ENCODE measurements at places on chromosomes 2 and 18.

DNA sequence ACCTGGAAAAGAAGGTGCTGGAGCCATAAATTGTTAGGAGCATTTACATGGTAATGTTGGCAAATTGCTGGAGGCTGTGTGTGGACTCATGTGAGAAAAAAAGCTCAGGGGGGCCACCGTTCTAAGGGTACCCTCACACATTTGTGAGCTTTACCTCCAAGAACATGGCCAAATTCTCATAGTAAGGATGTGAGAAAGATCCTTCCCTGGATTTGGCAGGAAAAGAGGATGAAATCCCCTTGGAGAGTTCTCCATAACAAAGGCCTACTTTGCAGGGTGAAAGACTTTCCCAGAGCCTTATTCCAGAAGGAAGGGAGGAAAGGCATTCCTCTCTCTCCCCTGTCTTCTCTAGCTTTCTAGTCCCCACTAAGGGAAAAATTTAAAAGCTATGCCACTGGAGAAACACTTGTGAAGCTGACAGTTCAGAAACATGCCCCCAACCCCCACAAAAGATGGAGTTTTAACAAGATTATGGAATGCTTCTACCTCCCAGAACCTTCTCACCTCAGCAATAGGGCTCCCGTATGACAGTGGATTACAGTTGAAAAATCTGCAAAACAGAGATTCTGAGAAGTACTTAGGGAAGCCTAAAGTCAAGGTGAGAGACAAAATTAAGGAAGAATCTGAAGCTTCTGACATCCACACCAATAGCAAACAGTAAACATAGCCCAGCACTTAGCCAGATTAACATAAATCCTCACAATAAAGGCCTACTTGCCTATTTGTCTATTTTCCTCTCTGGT is 20.2 kb upstream of the ERMN start:
- no peak for DNase-seq

DNA sequence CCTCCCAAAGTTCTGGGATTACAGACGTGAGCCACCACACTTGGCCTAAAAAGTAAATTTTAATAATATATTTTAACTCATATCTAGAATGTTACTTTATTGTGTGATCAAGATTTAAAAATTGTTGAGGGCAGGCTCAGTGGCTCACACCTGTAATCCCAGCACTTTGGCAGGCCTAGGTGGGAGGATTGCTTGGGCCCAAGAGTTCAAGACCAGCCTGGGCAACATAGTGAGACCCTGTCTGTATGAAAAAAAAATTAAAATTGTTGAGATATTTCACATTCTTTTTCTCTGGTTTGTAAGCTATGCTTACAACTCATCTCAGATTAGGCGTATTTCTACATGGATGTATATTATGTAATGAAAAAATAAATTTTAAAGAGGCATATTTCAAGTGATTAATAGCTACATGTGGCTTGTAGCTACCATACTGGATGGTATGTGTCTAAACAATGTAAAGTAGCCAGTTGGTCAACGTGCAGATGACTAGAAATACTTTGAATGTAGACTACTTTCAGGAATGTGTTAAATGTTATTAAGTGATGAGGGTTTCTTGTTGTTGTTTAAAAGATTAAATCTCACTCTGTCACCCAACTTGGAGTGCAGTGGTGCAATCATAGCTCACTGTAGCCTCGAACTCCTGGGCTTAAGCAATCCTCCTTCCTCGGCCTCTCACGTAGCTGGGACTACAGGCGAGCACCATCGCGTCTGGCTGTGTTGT is 5.9 kb downstream of the RAB10 start:
- DNase-seq: no peak

DNA sequence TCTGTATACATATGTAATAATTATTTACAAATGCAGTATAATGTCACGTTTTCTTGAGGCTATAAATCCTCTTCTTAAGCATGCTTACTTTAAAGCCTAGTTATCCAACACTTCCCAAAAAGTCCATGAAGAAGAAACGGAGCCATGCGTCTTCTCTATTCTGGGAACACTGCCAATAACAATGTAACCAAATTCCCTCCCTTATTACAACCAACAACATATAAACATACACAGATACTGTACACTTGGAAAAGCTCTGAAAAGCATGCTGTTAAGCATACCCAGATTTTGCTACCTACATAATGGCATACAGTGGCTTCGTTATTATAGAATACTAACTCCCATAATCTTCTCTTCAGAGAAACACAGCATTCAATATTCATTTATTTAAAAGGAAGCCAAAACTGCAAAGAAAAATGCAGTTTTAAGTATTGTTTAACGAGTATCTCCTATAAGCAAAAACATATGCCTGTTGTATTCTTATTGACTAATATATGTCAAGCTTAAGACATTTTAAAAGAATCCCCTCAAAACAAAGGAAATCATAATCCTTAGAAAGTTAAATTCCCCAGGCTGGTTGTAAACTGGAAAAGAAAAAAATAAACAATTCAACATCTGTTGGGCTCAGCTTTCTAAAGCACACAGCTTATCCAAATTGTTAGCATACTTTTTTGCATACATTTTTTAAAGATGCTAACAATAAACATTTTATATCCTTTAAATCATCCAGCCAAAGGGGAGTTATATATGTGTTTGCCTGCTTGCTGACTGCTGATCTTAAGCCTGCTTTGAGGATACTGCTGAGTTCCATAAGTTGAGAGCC is 83.4 kb downstream of the SLC25A12 start:
- DNase-seq: no peak

DNA sequence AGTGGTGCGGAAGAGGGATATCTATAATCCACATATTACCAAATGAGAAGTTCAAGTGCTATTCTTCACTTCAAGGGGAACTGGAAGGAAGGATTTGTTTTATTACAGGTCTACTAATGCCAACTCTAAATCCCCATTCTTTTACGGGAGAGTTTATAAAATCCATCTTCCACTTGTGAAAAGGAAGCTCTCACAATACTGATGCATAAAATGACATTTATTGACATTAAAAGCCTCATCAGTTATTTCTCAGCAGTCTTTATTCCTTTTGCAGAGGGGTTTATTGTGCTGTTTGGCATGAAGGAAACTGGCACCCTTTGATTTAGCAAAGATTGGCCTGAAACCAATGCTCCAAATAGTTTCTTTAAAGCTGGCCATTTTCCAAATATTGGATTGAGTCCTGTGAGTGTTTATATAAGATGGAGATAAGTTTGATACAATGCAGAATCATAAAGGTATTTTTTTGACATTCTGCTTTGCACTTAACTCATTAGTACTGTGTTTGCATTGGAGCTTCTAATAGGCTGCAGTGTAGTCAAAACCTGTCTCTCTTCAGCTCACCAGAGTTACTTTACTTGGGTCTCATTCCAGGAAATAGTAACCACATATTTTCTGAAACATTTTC is 26.6 kb downstream of the LRP1B start:
- no peak for DNase-seq

- DNase-seq: no peak
Measured at GRCh38 chr18:60686142-60686541, 313.6 kb upstream of the MC4R start.

- DNase-seq: no peak
Measured at GRCh38 chr2:128805237-128805636, 486.6 kb upstream of the HS6ST1 start.

- DNase-seq: no peak
Measured at GRCh38 chr2:74148457-74149246, 940 bp upstream of the BOLA3 start.

DNA sequence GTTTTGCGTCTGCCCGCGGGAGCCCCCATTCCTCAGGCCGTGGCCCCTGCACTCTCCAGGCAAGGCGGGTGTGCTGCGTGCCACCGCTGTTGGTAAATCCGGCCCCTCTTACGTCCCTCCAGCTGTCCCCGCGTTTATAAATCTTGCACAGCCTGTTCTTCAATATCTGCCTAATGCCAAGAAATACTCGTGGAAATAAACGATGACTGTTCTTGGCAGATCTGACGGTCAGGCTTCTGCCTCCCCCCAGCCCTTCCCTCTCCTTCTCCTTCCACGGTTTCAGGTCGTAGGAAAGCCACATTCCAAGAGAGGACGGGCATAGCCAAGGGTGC is 20.5 kb downstream of the ODC1 start:
- no peak for DNase-seq

DNA sequence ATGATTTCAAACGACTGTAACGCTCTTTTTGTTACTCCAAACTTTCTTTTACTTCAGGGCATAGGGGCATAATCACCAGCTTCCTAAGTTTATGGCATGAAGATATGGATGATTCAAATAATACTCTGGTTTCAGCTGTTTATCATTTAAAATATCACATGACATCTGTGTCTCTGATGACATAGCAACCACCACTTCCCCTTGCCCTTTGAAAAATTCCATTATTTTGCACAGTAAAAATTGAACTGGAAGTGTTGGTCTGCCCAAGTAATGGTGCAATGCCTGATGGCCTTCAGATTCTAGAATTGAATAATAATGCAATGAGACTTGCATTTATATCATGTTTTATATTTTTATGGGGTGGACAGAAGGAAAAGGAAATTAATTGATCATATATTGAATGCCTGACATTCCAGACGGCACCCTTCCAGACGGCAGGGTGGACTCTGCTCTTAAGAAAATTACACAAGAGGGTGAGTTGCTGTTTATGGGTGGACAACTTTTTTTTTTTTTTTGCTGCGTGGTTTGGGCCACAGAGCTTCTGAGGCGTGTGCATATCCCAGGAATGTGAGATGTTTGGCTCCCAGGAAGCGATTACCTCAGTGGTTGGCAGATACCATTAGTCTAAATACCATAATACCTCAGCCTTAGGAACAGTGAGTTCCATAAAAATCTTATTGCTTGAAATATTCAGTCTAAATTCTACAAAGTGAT is 101.7 kb upstream of the ZNF521 start:
- no peak for DNase-seq

- no peak for DNase-seq
Measured at GRCh38 chr2:53778536-53779162, 8.1 kb downstream of the ASB3 start.

DNA sequence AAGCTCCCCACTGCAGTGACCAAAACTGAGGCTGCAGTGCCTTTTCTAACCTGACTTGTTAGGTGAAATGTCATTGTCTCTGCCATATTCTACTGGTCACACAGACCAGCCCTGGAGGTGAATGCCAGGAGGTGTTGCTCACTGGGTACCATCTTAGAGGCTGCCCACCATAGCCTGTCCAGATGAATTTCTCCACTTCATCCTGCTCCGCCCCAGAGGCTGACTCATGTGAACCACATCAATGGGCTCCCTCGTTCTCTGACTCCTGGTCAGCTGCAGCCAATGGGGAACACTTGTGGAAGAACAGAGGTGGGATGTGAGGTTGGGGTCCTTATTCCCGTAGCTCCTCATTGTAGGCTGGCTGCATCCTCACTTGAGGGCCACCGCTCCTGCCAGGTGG is 3.4 kb upstream of the NARS1 start:
- DNase-seq: no peak

DNA sequence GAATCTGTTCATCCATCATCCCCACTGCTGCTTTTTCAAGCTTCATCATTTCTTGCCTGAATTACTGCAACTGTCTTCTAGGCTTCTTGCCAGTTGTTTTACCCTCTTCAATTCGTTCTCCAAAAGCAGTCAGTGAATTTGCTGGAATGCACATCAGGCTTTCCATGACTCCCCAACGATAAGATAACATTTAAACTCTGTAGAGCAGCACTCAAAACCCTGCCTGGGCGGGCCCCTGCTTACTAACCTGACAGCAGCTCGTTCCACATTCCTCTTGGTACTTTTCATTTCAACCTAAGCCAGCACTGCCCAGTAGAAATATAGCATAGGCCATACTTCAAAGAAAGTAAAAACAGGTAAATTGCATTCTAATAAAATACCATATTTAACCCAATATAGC is 342.9 kb downstream of the SUCLG1 start:
- no peak for DNase-seq

GRCh38 chr2:189440644-189440946 is 679 bp upstream of the WDR75 start:
- DNase-seq: no peak

DNA sequence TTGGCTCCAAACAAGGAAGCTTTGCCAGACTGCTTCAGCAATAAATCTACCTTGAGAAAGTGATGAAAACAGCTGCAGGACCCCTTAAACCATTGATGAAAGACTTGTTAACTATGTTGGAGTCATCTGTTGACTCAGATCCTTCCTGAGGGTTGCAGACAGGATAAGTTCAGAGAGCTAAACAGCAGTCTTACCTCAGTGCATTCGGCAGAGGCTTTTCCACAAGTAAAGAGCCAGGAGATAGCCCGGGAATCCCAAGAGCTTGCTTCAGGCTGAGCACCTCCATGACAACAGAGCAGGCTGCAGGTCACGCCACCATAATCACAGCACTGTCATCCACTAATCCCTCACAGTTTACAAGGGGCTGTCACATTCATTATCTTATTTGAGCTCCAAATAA is 23.7 kb downstream of the KIAA2012 start:
- no peak for DNase-seq

- no peak for DNase-seq
Measured at GRCh38 chr18:45557287-45557686, 58.0 kb upstream of the SLC14A2 start.

GRCh38 chr18:73235491-73235890 is 367.7 kb upstream of the NETO1 start:
- no peak for DNase-seq

DNA sequence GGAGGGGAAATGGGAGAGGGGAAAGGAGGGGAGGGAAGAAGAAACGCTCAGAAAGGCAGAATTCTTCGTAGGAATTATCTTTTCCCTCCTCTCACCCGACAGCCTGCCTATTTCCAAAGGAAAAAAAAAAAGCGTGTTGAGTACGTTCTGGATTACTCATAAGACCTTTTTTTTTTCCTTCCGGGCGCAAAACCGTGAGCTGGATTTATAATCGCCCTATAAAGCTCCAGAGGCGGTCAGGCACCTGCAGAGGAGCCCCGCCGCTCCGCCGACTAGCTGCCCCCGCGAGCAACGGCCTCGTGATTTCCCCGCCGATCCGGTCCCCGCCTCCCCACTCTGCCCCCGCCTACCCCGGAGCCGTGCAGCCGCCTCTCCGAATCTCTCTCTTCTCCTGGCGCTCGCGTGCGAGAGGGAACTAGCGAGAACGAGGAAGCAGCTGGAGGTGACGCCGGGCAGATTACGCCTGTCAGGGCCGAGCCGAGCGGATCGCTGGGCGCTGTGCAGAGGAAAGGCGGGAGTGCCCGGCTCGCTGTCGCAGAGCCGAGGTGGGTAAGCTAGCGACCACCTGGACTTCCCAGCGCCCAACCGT is at the start of gene GAD1:
Gene GAD1 (plus strand): TSS at position 384 of the 589 bp plus-strand sequence. CDS start 1,705 bp downstream, outside the sequence.
- DNase-seq: no peak

DNA sequence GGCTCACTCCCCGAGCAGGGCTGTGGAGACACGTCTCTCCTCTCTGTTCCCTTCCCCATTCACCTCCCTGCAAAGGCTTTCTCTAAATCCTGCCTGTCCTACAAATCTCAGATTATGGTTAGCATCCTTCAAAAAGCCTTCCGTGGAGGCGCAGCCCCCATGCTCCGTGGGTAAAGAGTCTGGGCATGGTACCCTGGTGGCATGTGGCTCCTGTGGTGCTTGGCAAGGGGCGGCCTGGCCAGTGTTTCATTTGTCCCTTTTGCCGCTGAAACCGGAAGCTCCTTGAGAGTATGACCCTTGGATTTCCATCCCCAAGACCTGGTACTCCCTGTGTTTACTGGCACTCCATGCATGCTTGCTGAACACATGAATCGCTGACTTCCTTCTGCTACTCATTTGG is 839.3 kb upstream of the SALL3 start:
- DNase-seq: no peak

GRCh38 chr2:222919841-222920526 is 59.1 kb downstream of the ACSL3 start:
- DNase-seq: no peak

- no peak for DNase-seq
Measured at GRCh38 chr2:6823111-6823510, 42.6 kb downstream of the CMPK2 start.
